ENCODE measurements at places on chromosomes 2 and 18.
A peak's percentile ranks its signal among the peaks of the same experiment; 100 is the strongest.

DNA sequence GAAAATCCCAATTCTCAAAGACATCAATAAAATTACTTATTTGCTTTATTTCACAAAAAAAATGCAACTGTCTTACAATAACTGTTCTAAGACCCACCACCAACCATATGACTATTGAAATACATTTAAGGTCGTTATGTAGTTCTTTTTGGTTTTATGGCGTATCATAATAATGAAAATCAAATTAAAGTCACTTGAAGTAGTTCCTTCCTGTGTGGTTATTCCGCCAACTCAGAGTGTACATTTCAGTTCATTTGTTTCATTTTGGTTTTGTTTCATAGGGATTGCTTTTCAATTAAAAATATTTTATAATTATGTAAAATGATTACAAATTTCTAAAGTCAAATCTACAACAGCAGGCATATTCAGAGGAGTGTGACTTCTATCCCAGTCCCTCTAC is 45.9 kb upstream of the AAK1 start:
- DNase-seq, result no peak

GRCh38 chr2:100151310-100151709 is 8.9 kb upstream of the AFF3 start:
- no peak for DNase-seq

DNA sequence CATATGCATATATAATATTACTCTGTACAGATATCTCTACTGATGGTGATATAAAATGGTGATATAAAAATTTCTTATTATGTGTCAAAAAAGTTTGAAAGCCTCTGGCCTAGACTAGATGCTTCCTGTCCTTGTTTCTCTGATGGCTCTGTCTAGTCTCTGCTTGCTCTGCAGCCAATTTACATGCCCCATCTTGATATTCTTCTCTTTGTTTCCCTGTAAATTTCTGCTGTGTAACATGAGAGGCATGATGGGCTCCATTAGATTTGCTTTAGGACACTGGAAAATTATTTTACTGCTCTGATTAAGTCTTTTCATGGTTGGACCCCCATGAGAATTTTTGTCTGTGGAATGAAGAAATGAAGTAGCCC is 24.3 kb downstream of the BABAM2 start:
- DNase-seq, result no peak

DNA sequence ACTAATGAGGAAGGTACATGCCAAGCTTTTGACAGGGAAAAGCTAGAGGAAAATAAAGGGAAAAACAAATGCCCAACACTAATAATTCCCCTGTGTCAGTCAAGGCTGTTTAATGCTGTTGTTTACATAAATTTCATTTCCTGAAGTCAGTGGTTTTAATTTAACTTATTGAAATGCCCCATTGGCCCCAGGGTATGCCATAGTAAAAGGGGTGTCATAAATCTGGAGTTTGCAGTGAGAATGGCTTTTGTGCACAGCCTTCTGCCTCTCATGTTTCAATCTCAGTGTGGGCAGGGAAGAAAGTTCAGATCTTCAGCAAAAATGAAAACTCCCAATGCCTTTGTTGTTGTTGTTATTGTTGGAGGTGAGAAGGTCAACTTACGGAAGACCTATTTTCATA is 550.1 kb upstream of the DCC start:
- DNase-seq, result no peak

- DNase-seq, result no peak
Observed at GRCh38 chr2:48272199-48272598, 257.8 kb upstream of the STON1 start.

DNA sequence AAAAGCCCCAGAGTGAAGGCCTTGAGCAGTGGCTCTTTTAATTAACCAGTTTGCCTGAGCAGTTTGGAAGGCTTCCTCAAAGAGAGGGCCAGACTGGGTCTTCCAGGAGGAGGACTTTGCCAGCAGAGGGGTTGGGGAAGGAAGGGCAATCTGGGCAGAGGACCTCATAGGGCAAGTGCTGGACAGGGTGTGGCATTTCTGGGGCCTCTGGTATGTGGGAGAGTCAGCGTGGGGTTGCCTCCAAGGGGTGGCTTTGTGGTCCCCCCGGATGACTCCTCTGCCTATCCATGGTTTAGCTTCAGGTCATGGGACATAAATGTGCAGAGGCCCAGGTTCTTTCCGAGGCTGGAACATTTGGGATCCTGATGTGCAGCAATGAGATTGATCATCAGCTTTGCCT is 12.6 kb downstream of the GLI2 start:
- no peak for DNase-seq

- DNase-seq, result no peak
Observed at GRCh38 chr18:22452226-22452668, 34.5 kb upstream of the CTAGE1 start.

GRCh38 chr2:139099721-139100120 is 319.5 kb upstream of the NXPH2 start:
- no peak for DNase-seq

DNA sequence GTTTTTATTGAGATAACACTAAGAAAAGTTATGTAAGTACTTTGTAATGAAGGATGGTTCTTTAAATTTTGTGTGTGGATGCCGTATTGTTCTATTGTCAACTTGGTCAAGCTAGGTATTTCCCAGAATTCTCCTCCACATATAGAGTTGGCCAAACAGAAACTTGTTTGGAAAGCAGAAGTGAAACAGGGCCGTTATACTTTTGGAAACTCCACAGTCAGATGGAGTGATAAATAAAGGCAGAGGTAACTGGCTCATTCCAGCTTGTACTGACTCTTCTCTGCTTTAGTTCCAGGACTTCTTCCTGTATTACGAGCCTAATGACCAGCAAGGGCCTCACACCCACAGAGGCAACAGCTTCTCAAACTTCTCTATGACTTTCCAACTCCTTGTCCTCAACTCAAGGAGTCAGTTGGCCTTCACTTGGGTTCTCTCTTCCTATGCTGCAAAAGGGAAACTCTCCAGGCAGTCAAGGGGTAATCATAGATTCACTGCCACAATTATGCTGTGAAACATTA is 16.4 kb upstream of the STARD7 start:
- no peak for DNase-seq

- DNase-seq, result no peak
Observed at GRCh38 chr18:9531791-9532410, 56.6 kb downstream of the RALBP1 start.

- no peak for DNase-seq
Observed at GRCh38 chr2:196925051-196925767, 1.3 kb downstream of the PGAP1 start.

- DNase-seq, result no peak
Observed at GRCh38 chr2:174176898-174177297, 71.4 kb downstream of the OLA1 start.

- no peak for DNase-seq
Observed at GRCh38 chr18:76351961-76352581, 143.0 kb downstream of the ZNF516 start.

GRCh38 chr18:72727776-72728175 is 140.0 kb downstream of the NETO1 start:
- DNase-seq, result no peak

DNA sequence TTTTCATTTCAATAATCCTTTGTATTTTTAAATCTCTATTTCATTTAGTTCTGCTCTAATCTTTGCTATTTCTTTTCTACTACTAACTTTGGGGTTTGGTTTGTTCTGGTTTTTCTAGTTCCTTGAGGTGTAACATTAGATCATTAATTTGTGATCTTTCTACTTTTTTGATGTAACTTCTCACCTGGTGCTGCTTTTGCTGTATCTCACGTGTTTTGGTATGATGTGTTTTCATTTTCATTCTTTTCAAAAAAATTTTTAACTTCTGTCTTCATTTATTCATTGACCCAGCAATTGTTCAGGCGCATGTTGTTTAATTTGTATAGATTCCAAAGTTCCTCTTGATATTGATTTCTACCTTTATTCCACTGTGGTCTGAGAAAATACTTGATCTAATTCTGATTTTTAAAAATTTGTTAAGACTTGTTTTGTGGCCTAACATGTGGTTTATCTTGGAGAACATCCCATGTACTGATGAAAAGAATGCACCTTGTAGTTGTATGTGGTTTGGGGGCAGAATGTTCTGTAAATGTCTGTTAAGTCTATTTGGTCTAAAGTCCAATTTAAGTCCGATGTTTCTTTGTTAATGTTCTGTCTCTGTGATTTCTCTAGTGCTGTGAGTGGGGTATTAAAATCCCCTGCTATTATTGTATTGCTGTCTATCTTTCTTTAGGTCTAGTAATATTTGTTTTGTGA is 17.3 kb upstream of the MALT1 start:
- DNase-seq, result no peak

- DNase-seq, result no peak
Observed at GRCh38 chr2:28135324-28135723, 244.8 kb downstream of the BABAM2 start.

DNA sequence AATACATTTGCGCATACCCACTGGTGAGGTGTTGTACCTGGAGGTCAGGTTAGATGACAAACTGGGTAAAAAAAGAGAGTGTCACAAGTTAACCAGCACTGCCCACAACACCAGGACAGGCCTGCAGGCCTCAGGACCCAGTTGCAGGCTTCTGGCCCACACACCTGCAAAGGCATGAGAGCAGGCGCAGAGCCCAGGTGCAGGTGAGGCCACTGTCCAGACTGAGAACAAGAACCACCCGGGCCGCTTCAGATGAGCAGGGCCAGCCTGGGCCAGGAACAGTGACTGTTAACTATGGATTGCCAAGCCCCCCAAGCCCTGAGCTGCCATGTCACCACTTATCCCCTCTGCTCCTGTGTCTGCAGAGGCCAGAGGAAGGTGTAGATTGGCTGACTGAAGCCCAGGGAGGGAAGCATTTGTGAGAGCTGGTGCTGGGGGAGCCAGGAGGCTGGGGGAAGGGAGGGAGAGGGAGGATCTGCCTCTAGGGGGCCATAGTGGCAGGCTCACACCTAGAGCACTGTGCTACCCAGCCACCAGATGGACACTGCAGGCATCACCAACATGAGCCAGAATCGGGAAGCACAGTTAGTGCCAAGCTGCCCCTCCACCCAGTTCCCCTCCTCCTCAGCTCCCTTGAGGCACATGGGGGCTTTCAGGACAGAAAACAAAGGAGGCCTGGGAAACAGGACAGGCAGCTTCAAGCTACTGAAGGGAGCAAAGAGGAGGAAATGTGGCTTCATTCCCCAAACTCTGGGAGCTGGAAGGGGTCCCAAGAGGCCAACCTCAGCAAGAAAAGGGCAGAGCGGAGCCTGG is 35.4 kb downstream of the SFXN5 start:
- peak; percentile 20 for DNase-seq

GRCh38 chr2:165407466-165407865 is 62.0 kb upstream of the CSRNP3 start:
- no peak for DNase-seq

DNA sequence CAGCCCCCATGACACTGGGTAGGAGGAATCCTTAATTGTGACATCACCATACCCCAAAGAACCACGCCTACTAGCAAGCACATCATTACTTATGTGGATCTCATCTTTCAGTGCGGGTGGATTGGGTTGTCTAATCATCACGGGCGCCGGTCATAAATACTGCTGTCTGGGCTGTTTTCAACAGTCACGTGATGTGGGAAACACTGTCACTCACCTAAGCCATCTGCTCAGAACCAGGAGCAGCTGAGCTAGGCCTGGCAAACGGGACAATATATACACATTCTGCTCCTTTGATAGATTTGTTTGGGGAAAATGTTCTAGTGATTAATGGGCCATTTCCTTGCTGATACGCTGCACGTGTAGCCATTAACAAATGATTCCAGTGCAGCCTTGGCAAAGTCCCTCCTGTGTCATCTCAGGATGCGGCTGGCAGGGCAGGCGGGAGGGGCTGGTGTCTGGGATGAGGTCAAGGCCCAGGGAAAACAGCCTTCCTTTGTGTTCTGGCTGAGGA is 145.9 kb upstream of the COPS8 start:
- no peak for DNase-seq

DNA sequence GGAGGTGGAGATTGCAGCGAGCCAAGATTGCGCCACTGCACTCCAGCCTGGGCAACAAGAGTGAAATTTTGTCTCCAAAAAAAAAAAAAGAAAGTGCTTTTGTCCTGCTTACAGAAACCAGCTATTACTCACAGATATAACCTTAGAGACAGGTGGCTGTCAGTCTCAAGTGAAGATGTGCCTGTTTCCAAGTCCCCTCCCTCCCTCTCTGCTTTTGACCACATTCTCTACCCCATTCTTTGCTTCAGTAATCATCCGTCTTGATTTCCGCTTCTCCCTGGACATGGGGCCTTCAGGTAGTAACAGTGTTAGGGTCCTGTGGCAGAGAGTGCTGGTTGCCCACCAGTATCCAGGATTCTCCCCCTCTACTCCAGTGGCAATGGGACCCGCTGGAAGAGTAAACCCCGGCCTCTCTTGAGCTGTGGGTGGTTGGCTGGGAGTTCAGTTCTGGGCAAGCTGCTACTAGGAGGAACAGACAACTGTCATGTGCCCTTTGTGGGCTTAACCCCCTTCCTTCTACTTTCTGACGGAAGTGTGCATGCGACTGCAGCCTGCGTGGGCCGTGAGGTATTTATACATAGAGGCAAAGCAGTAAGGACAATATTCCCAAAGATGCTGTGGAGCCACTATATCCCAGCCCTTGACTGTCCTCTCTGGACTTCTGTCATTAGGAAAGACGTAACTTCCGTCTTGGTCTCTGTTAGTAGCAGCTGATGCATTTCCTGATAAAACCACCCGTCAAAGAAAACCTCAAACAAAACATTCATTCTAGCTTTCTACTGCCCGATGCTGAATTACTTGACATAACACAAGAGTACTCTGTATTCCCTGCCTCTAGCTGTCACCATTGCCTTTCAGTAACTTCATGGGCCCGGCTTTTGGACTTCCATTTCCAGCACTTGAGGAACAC is 17.8 kb downstream of the PDCL3 start:
- DNase-seq, result no peak

DNA sequence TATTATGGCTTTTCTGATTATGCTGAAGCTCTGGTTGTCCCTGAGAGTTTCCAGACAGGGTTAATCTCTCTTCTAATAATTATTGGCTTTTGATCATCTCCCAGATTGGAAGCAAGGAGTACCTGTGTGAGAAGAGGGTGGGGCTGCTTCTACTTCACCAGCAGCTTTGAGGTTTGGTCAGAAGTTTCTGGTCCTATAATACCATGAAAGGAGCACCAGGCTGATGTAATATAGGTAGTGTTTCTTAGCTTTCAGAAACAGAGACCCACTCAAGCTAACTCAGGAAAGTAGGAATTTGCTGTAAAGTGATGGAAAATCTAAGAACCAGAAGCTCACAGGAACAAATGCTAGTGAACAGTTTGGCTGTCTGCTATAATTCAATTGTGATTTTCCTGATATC is 57.6 kb downstream of the SGPP2 start:
- DNase-seq, result no peak

GRCh38 chr2:113233593-113234550 is 44.8 kb downstream of the PAX8 start:
- DNase-seq, result no peak

- no peak for DNase-seq
Observed at GRCh38 chr2:102425441-102426132, 2.6 kb downstream of the IL18RAP start.

DNA sequence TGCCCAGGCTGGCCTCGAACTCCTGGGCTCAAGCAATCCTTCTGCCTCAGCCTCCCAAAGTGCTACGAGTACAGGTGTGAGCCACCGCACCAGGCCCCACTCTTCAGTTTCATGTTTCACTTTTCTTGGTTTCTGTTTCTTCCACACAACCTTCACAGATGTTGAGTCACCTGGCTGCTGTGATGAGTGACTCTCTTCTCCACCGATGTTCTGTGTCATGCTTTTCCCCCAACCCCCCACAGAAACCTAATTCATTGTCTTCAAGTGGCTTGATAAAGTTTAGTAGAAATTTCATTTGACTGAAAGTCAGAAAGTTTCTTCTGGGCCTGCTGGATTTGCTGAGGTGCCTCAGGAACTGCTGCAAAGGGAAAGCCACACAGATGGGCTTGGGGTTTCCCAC is 78.5 kb downstream of the SPHKAP start:
- DNase-seq, result no peak

- DNase-seq, result no peak
Observed at GRCh38 chr2:117523267-117523666, 291.2 kb upstream of the DDX18 start.
